Stimulated activated CD8-positive, alpha-beta memory T cell treated with anti-CD3 and anti-CD28 coated beads, Interleukin-4, amount 100 ng/mL, for 4 hours (primary cell): ENCODE measurements at places on chromosomes 7 and 10.

DNA sequence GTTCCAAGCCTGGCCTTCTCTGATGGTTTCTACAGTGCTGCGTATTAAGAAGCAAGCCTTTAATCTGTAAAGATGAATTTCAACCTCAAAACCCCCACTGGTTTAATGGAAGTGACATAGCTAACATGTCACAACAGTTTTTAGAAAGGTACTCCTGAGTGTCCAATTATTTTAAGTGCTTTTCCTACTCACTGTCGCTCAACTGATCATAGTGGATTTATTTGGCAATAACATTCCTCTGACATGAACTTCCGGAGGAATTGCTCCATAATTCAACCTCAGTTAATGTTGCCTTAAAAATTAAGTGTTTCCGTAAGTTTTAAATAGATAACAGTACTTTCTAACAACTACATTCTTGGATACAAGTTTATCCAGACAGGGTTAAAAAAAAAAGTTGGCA, 57.5 kb downstream of the AGMO start:
- DNase-seq = no peak

DNA sequence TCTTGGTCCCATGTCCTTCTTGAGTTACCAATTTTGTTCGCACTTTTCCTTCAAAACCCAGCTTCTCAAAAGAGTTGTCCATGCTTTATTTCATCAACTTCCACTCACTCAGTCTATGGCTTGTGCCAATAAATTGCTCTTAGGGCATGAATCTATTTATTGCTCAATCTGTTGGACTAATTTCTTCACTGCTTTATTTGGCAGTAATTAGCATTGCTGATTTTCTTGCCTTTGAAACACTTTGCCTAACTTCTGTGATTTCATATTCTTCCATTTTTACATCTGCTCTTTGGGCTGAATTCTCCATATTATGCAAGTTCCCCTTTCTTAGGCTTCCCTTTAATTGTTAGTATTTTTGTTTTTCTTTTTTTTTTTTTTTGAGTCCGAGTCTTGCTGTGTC, 16.8 kb downstream of the DLD start:
- DNase-seq = no peak

DNA sequence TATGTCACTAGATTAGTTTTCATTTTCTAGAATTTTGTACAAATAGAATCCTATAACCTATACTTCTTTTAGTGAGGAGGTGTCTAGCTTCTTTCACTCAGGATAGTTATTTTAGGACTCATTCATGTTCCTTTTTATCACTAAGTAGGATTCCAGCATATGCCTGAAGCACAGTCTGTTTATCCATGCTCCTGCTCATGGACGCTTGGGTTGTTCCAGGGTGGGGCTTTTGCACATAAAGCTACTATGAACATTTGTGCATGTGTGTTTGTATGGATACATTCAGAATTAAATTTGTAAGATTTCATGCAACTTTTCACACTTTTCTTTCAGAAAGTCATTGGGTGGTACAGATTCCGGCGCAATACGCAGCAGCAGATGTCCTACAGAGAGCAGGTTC, 24.6 kb downstream of the ABRAXAS2 start:
- no peak for DNase-seq

- DNase-seq = no peak
Observed at GRCh38 chr7:16773326-16773725, 19.8 kb downstream of the TSPAN13 start.

DNA sequence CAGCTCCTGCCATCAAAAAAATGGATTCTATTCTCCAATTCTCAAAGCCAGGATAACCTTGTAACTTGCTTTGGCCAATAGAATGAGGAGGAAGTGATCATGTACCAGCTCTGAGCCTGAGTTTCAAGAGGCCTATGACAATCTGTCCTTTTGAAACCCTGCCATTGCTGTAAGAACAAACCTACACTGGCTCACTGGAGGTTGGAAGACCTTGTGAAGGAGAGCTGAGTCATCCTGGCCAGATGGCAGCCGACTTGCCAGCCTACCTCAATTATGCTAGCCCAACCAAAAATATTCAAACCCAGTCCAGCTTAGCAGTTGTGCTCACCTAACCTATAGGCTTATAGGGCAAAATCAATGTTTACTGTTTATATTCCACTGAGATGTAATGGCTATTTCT, 93.0 kb downstream of the HGF start:
- DNase-seq = no peak

DNA sequence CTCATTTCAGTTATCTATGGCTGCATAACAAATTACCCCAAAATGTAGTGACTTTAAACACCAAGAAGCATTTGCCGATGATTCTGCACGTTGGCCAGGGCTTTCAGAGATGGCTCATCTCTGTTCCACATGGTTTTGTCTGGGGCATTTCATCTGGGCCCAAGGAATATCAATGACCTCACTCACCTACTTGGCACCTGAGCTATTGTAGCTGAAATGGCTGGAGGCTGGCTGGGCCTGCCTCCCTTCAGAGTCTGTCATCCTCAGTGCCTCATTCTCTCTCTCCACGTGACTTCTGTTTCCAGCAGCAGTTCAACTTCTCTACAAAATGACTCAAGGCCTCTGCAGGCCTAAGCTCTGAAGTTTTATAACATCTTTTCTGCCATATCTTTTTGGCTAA, 119.4 kb upstream of the PRR15 start:
- DNase-seq = no peak

DNA sequence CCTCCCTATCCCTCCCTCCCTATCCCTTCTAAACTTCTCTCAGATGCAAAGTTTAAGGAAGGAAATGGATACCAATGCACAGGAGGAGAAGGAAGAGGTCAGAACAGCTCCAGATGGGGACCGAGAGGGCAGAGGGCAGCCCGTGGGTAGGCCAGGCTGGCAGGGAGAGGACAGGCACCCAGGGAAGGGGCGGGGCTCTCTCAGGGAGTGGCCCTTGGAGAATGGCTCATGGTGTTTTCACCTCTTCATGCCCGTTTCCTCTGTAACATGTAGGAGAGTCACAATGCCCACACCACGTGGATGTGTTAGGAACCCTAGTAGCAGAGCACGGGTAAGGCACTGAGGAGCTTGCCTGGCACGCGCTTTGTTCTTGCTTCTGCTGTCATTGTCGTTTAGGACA, 264.5 kb downstream of the CELF2 start:
- DNase-seq = no peak

DNA sequence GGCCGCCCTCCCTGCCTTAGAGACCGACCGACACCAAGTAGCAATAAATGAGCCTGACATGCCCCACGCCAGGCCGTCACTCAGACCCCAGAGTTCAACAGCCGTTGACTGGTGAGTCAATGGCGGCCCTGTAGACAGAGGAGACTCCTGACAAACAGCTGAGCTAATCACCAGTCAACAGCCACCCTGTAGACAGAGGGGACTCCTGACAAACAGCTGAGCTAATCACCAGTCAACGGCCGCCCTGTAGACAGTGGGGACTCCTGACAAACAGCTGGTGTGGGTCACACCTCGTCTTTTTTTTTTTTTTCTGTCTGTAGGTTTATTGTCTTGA, 16.9 kb upstream of the KNDC1 start:
- DNase-seq = no peak

DNA sequence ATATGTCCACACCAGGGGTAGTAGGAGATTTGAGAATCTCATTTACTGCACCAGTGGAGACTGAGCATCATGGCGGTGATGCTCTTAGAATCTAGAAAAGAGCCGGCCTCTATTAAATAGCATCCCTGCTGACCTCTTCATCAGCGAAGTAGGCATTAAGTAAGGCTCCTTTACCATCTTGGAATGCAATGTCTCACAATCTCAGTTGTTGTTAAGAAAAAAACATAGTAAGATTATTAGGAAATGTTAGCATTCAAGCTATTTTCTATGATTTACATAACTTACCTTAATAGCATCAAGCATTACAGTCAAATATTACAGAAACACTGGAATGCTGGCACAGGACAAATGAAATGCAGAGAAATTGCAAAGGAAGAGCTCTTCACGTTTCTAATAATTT, 54.5 kb downstream of the ORC5 start:
- no peak for DNase-seq

DNA sequence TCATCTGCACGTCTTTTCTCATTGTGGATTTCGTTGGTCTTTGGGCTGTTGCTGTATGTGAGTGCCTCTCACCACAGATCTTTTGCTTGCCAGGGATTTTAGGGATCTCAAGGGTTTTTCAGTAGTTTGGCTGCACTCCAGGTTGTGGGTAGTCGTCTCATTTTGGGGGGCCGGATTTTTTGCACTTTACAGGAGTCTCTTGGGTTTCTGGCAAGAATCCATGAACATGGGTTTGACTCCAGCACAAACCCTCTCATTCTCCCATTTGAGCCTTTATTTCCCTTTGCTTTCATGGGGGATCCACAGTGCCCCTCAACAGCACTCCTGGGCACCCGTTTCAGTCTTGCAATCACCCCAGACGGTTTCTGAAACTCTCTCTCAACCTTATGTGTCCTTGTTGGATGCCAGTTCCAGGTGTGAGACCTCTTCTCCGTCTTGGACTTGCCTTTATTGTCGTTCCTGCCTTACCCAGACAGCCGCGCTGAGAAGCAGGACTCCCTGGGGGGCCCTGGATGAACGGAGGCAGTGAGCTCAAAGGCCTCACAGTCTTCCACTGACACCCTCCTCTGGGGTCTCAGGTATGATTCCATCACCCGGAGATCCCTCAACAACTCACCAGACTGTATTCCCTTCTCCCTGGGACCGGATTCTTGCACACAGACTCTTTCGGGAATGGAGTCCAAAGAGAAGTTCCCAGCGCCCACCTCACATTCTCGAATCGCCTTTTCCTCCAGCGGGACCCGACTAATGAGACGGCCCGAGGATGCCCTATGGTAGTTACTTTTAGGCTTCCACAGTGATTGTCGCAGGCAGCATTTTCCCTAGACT, 18.8 kb upstream of the ZNF273 start:
- DNase-seq = no peak

- no peak for DNase-seq
Observed at GRCh38 chr7:57868771-57869483, 418.9 kb downstream of the ZNF716 start.

DNA sequence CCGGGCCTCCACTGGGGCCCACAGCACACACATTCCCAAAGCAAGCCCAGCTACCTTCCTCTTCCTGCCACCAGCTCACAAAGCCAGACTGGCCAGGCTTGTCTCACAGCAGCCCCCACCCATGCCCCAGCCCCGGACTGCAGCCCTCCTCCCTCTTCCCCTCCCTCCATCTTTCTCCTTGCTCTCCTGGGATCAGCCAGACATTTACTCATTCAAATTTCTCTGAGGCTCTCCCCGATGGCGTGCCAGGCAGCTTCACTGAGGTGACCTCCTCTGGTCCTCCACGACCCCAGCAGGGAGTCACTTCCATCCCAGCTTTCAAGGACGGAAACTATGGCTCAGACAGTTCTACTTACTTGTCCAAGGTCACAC, 187.5 kb downstream of the GRID1 start:
- DNase-seq = no peak

DNA sequence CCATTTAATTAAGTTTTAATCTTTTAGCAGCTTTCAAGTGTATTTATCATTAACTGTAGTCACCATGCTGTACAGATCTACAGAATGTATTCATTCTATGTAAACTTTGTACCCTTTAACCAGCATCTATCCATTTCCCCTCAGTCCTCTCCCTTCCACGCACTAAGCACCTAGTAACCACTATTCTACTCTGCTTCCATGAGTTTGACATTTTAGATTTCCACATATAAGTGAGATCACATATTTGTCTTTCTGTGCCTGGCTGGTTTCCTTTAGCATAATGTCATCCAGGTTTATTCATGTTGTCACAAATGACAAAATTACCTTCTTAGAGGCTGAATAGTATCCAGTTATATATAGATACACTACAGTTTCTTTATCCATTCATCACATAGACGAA, 79.7 kb downstream of the BTAF1 start:
- no peak for DNase-seq

DNA sequence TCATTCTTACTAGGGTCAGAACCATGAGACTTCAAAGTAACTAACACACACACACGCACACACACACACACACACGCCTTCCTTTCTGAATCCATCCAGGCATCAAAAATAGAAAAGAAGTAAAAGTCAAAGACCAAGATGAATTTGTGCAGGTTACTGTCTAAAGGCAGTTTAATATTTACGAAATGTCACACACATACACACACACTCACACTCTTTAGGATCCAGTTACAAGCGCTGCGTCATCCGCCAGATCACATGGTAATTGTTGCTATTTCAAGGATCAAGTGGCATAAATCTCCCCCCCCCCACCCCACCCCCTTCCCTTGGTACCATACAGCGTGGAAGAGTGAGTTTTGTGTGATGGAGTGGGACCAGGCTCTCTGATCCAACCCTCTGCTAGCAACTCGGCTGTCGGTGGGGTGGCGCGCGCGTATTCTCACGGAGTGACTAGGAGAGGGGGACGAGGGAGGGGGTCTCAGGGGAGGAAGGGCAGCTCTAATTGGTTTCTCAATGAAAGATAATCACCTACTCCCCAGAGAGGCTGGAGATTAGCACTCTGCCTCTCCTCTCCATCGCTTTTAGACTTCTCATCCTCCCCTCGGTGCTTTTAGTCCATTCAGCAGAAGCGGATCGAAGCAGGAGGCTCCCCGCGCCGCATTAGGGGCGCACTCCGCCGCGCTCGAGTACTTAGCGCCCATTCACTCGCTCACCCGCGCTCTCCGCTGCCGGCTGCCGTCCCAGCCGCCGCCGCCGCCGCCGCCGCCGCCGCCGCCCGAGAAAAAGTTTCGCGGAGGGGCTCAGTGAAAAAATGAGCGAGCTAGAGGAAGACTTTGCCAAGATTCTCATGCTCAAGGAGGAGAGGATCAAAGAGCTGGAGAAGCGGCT, 83.5 kb upstream of the PRKG1 start:
- no peak for DNase-seq

DNA sequence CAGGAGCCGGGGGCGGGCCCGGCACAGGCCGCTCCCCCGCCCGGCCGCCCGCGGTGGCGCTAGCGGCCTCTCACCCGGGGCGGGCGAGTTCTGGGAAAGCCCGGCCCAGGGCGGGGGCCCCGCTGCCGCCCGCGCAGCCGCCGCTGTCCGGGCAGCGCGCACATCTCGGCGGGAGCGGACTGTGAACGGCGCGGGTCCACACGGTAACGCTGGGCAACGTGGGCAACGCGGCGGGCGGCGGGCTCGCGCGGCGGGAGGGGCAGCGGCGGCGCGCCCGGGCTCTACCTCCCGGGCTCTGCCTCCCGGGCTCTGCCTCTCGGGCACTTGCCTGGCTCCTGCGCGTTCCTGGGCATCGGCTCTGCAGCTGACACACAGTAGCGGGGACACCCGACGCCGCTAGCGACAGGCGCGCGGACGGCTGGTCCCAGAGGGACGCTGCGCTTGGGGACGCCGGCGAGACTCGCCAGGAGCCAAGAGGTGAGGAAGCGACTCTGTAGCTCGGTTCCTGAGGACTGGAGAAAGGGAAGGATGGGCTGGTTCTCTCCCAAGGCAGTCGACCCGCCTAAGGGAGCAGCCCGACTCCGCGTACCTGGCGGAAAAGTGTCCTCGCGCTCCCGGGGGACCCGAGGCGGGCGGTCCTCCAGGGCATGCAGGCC, at the start of gene PLCE1:
TSS of gene PLCE1 (plus strand) at position 150 of the 656 bp plus-strand sequence. CDS start 37,116 bp downstream, outside the sequence.
- DNase-seq = no peak

DNA sequence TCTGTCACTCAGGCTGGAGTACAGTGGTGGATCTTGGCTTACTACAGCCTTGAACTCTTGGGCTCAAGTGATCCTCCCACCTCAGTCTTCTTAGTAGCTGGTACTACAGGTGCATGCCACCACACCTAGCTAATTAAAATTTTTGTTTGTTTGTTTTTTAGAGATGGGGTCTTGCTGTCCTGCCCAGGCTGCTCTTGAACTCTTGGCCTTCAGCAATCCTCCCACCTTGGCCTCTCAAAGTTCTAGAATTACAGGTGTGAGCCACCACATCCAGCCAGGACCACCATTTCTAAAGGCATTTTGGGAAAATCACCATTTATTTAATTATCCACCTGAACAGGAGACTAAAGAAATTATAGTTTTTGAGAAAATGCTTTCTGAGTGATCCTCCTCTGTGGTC, 252.3 kb downstream of the PRPF18 start:
- DNase-seq = no peak
